ENCODE measurements at places on chromosomes 7 and 10.

DNA sequence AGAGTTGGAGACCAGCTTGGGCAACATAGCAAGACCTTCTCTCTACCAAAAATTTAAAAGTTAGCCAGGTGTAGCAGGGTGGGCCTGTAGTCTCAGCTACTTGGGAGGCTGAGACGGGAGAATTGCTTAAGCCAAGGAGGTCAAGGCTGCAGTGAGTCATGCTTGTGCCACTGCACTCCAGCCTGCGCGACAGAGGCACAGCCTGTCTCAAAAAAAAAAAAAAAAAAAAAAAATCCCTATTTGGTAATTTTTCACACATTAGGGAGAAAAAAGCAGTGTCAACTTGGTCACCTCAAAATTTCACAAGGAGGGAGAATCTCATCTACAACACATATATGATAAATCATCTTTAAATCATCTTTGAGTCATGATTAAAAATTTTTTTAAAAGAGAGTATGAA is 6.4 kb upstream of the ZNF398 start:
- no peak for DNase-seq

DNA sequence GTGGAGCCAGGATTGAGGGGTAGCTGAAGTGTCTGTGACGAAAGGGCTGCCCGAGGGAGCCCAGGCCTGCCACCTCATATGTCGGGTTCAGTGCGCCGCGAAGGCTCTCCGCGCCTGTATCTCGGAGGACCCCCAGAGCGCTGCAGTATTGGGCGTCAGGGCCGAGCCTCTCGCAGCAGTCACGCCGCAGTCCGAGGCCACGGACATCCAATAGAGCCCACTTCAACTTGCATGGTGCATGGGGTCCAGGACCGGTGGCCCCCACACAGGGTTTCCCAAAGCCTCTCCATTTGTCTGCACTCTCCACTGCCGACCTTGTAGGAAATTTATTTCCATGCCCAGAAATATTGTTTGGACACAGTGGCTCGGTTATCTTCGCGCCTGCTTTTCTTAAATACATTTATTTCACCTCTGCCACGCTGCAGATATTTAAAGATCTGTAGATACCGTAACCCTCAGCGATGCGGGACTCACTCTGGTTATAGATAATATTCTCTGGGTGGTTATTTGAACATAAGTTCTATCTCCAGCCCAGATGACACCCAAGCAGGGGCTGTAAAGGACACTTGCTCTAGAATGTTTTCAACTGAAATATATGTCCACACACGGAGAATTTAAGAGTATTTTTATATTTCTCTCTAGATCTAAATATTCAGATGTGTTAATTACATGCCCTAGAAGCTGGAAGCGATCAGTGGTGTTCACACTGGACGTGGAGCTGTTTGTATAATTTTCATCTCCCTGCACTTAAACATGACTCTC is 5.1 kb upstream of the ZNF503 start:
- DNase-seq: no peak

DNA sequence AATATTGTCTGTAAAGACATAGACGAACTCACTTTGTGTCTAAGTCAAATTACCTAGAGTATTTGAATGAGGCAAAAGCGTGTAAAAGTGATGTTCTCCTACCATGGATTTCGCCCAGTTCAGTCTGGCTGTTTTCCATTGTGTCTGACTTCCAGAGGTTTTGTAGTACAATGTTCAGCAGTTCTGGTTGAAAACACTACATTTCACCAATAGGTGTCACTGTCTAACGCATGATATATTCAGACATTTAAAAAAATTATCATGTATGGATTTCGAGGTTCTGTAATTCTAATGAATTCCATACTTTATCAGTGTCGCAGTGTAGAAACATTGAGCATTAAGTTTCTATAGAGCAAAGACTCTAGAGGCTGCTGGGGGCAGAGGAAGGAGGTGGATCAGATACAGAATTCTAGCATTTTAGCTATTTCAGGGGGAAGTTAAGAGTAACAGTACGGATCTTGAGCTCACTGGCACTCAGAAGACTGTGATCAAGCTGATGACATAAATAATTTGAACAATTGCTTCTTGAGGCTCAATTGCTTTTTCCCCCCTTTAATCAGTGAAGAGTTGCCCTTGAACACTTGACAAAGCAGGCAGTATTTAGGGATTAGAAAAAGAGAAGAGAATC is 196.9 kb upstream of the RHOBTB1 start:
- DNase-seq: peak; percentile 51

DNA sequence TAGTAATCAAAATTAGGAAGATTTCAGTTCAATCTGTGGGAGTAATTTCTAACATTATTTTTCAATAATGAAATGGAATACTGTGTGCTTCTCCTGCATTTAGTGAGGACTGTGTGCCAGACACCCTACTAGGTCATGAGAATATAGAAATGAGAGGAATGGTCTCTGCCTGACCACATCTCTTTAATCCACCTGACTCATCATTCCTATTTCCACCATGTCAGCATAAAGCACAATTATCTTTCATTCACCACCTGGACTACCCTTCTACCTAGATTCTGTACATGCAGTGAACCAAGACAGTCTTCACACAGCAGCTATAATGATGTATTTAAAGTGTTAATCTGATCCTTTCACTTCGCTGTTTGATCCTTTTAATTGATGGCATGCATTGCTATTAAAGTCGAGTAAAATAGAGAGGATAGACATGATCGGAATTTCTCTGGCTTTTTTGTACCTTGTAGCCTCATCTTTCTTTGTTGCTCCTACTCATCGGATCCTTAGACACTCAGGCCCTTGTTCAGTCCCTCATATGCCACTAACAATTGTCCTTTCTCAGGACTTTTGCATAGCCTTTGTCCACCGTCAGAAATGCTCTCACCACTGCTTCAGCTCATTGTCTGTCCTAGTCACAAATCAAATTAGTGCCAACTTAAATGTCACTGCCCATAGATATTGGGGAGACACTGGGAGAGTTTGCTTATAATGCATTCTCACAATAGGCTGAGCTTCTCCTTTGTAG is 1037.1 kb downstream of the REEP3 start:
- no peak for DNase-seq

DNA sequence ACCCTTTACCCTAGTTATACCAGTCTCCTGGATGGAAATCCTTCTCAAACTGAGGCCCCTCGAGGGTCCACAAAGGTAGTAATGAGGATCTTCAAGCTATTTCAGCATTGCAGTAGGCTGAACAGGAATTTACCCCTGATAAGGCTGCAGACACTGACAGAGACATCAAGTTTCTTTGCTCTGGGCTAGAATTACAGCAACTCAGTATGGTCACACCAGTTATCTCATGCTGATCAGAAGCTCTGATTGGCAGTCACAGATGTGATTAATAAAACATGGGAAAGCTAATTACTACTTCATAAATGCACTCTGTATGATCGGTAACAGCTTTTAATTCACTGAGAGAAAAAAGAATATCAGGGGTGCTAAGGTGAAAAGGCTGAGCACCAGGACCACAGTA is 30.6 kb downstream of the FAM204A start:
- no peak for DNase-seq

DNA sequence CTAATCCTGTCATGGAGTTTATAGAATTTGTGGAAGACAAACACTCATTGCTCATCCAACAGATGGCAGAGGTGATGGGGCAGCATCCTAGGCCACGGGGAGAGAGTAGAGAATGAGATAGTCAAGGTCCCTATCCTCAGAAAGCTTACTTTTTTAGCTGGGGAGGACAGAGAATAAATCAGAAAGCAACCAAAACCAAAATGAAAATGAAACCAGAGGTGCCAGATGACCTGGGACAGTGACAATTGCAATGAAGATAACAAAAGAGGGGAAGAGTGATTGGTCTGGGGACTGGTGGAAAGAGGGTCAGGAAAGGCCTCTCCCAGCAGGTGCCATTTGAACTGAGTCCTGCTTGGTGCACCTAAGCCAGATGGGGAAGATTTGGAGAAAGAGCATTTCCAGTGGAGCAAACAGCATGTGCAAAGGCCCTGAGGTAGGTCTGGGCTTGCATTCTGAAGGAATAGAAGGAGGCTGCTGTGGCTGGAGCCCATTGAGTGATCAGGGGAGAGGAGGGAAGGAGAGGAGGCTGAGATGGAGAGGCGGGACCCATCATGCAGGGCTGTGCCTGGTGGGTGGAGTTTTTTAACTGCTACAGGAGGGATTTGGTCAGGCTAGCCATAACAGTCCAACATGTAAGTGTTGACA is 164.1 kb downstream of the RPS24 start:
- no peak for DNase-seq

- DNase-seq: no peak
Measured at GRCh38 chr10:128095753-128096469, 30.3 kb downstream of the MKI67 start.

- DNase-seq: no peak
Measured at GRCh38 chr7:70775570-70776156, 356.3 kb upstream of the GALNT17 start.

DNA sequence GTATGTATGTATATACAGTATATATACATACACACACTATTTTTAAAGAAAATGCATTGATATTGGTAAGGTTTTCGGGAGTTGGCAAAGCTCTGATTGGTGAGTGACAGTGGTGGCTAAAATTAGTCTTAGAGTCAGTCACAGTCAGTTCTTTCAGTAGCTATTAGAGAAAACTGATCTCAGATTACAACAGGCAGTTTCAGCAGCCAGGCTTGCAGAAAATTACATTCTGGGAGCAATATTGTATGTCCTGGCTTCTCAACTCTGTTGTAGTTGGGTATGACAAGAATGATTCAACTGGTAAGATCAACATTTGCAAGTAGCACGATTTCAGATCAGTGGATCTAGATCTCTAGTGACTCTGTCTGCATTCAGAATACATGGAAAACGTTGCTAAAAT is 897.9 kb upstream of the AUTS2 start:
- no peak for DNase-seq

- DNase-seq: no peak
Measured at GRCh38 chr7:158140538-158141220, 446.9 kb downstream of the PTPRN2 start.

DNA sequence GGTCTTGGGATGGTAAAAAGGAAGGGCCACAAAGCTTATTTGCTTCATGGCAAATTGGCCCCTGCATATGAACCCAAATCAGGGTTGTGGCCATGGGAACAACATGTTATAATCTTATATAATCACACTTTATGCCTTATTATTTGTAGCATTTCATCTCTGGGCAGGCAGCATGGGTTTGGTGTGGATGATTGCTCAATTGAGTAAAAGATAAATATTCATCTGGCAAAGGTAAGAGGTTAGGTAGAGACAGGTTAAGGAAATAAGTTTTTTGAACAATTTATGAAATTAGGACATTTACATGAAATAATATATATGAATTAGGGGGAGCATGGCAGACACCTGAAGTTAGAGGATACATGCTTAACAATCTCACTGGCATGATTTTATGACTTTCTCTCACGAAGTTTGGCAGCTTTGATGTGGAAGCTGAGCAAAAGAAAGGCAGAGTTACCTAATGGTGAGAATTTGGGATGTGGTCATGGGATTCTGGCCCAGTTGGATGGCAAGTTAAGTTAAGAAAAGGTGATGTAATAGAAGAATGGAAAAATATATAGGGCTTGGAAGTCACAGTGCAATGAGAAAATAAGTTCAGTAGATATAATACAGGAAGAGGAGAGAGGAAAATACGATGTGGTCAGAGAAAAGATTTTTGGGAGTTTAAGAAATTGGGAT is 88.1 kb upstream of the FAM3C start:
- no peak for DNase-seq

DNA sequence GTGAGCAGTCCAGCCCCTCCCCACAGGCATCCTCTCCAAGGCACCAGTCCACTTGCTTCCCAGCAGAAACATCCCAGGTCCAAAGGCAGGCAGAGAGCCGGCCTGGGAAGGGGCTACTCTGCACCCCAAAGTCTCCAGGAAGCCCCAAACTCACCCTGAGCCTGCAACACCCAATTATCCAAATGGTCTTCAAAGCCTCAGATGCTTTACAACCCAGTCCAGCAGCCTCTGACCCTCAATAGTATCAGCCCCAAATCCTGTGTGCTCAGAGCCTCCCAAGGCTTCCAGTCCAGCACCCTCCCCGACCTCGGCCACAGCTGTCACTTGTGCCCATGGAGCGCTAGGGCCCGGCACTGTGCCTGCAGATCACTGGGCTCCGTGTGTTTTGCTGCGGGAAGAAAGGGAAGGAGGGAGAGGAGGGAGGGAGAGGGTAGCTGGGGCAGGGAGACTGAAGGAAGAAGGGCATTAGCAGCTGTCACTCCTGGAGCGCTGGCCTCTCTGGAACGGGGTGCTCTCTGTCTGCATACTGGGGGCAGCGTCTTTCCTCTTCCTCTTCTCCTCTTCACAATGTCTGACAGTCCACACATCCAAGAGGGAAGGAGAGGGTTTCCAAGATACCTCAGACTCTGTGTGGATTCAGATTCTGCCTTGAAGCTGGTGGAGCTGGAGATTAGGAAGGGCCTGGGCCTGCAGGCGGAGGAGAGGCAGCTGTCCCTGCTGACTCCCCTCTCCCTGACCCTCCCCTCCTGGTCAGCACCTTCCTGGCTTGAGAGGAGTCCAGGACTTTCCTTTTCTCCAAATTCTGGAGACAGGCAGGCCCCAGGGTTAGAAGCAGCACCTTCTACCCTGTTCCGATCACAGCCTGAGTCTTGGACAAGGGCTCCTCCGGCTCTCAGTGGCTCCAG is 13.2 kb downstream of the CALML5 start:
- no peak for DNase-seq

DNA sequence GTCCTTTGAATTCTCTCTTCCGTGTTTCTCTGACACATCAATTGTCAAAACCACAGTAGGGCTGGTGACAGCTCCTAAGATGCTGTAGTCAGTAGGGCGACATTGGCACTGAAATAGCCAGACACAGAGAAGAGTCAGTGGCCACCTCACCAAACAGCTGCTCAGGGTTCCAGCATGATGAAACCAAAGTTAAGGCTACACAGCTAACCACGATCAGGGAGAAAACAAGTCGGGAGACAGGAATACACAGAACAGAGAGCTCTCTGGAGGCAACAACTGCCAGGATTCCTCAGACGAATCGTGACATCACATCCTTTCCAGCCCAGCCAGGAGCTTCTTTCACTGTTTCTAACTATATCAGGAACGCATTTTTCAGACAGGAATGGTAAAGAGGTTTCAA is 922.2 kb downstream of the SORCS1 start:
- no peak for DNase-seq

DNA sequence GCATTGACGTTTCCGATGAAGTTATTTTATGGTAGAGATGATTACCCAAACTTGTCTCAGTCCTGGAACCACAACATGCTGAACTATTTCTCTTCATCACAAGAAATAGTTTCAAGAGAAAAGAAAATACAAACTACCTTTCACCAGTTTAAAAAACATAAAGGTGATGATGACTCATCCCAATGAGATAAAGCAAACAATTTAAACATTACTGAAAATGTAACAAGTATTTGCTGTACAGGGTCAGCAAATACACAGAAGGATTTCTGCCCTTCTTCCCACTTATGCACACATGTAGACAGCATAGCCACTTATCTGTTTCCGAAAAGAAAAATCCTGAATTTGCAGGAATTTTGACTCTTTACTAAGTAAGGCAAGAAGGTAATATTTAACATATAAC is 50.8 kb downstream of the RHOBTB1 start:
- DNase-seq: no peak

GRCh38 chr7:77481615-77482014 is 55.5 kb upstream of the PTPN12 start:
- no peak for DNase-seq
